SW 1271 (cell line): ENCODE measurements at places on chromosomes 7 and 10.

- no peak for DNase-seq
Measured at GRCh38 chr7:99719996-99720769, 14.8 kb downstream of the CYP3A7 start.

- DNase-seq, result no peak
Measured at GRCh38 chr10:128859738-128860386, 607.2 kb upstream of the MGMT start.

- DNase-seq, result no peak
Measured at GRCh38 chr7:155377838-155378579, 79.9 kb upstream of the EN2 start.

- no peak for DNase-seq
Measured at GRCh38 chr7:138875794-138876193, 77.8 kb upstream of the ATP6V0A4 start.

GRCh38 chr7:158362001-158362400, 225.6 kb downstream of the PTPRN2 start:
- DNase-seq, result no peak
